Mesangial cell (primary cell): ENCODE measurements at places on chromosomes 2 and 18. TPM values are rescaled to one million over a fixed set of nuclear protein-coding genes. Genes with fewer than 3 reads are reported as not detected.

PKDCC gene
- 23.6 and 34.2 TPM in 2 replicates for total RNA-seq

SLC14A1 gene
- 0.38 and 2.8 TPM in 2 replicates for total RNA-seq

PARD3B gene
- total RNA-seq = 2.0 and 5.5 TPM in 2 replicates

TMEM200C gene
- total RNA-seq = 0.16 and 1.0 TPM in 2 replicates

IL36B gene
- total RNA-seq = not detected in 2 replicates

ASXL3 gene
- total RNA-seq = 0.33 and 0.76 TPM in 2 replicates

ADAM17 gene
- 18.6 and 24.5 TPM in 2 replicates for total RNA-seq

SNTG2 gene
- total RNA-seq = 4.2 TPM in 1 of 2 replicates, not detected in the other

STARD6 gene
- total RNA-seq = 0.38 TPM in 1 of 2 replicates, not detected in the other

POTEJ gene
- total RNA-seq = not detected in 2 replicates

SGPP2 gene
- total RNA-seq = 1.8 and 6.6 TPM in 2 replicates

MAP2 gene
- 18.4 and 31.8 TPM in 2 replicates for total RNA-seq

REG1B gene
- not detected in 2 replicates for total RNA-seq

SCN3A gene
- total RNA-seq = 0.16 and 0.63 TPM in 2 replicates

CYP26B1 gene
- under 0.01 and 0.51 TPM in 2 replicates for total RNA-seq

REG3A gene
- total RNA-seq = not detected in 2 replicates

FAP gene
- 7.3 and 25.0 TPM in 2 replicates for total RNA-seq

WDR33 gene
- total RNA-seq = 14.5 and 14.6 TPM in 2 replicates

MYO3B gene
- not detected in 2 replicates for total RNA-seq

PCARE gene
- not detected in 2 replicates for total RNA-seq

HOXD13 gene
- not detected in 2 replicates for total RNA-seq

GALNT14 gene
- total RNA-seq = 73.3 and 217 TPM in 2 replicates

UPP2 gene
- total RNA-seq = not detected in 2 replicates

AQP12A gene
- not detected in 2 replicates for total RNA-seq

SGO2 gene
- total RNA-seq = 0.76 and 16.5 TPM in 2 replicates

ACVR2A gene
- 3.3 and 4.1 TPM in 2 replicates for total RNA-seq

SLC4A3 gene
- 9.0 and 20.0 TPM in 2 replicates for total RNA-seq

RAPH1 gene
- total RNA-seq = 6.7 and 8.8 TPM in 2 replicates

RRM2 gene
- 10.3 and 215 TPM in 2 replicates for total RNA-seq

STPG4 gene
- total RNA-seq = 0.98 TPM in 1 of 2 replicates, not detected in the other

IL36A gene
- not detected in 2 replicates for total RNA-seq
